HCT116 (cell line): ENCODE measurements at places on chromosomes 2 and 18. TPM values are rescaled to one million over a fixed set of nuclear protein-coding genes. Genes with fewer than 3 reads are reported as not detected.

DNA sequence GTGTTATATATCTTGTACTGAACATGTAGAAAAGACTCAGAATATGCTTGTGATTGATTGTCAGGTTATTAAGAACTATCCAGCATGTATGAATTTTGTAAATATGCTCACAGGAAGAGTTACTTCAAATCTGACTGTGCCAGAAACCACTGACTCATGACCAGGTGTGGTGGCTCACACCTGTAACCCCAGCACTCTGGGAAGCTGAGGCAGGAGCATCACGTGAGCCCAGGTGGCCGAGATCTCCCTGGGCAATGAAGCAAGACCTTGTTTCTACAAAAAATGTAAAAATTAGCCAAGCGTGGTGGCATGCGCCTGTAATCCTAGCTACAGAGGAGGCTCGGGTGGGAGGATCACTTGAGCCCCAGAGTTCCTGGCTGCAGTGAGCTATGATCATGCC lies 126.6 kb downstream of the COMMD1 start:
- DNase-seq, result no peak
- no peaks in the 10 kb centered on the region for H3K36me3 ChIP-seq
- no peak overlapping the region for H3K4me3 ChIP-seq
- H3K27ac ChIP-seq, result no peak overlapping the region

DNA sequence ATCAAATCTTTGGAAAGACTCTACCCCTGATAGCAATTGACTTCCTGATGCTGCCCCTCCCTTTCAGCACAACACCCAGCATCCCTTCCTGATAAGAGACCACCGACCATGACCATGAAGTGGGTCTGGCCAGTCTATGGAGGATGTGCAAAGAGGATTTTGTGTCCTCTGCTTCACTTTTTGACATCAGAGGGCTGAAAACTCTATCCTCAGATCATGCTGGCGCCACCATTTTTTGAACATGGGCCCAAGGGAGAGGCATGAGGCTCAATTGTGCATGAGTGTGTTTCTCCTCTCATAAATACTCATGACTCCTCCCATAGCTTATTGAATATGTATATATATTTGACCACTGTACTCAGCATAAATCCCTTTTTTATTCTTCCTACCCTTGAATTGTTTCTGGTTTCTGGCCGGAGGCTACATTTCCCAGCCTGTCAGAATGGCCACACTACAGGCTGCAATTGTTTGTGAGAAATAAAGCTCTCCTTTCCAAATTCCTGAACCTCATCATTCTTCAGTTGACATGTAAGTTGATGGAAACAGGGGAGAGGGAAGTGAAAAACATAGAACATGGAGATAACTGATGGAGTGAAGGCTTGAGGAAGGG lies 314.1 kb downstream of the MYCN start:
- H3K4me1 ChIP-seq, result no peaks in the 10 kb centered on the region
- peaks cover 15% of the 10 kb centered on the region; the same call in 1 of the 2 replicates for H3K27me3 ChIP-seq
- H3K4me3 ChIP-seq, result no peak overlapping the region
- no peaks in the 10 kb centered on the region for H3K36me3 ChIP-seq
- no peak overlapping the region for H3K27ac ChIP-seq

GRCh38 chr2:169072163-169072925 lies 3.0 kb downstream of the DHRS9 start:
- H3K27ac ChIP-seq, result no peak overlapping the region
- peaks cover 17% of the 10 kb centered on the region for H3K4me1 ChIP-seq
- DNase-seq, result no peak
- no peaks in the 10 kb centered on the region for H3K36me3 ChIP-seq

Gene CETN1
- not detected for total RNA-seq

Gene MAT2A
- total RNA-seq, result 444 TPM
